ENCODE measurements at places on chromosomes 5 and 9.

GRCh38 chr9:105194234-105194633 is 50.2 kb upstream of the SLC44A1 start:
- DNase-seq = no peak

DNA sequence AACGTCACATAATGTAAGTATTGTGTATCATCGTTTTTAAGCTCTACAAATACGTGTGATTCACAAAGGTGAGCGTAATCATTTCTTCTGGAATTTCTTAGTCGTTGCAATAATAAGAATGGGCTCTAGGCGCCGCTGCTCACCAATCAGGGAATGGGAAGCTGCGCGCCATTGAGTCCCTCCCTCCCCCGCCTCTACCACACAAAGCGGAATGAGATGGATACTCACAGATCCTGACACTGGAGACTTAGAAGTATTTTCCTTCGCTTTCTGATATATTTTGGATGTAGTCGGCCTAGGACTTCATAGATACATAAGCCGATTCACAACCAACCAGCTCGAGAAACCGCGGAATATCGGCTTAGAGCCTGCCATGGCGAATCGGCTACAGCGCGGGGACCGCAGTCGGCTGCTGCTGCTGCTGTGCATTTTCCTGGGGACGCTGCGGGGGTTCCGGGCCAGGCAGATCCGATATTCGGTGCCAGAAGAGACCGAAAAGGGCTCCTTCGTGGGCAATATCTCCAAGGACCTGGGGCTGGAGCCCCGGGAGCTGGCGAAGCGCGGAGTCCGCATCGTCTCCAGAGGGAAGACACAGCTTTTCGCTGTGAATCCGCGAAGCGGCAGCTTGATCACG is at the start of gene PCDHGA11:
Gene PCDHGA11, plus strand, starts transcription at position 197 of the 634 bp plus-strand sequence. Its CDS starts 177 bp downstream, at position 374.
- DNase-seq = no peak

- no peak for DNase-seq
These were observed 79.2 kb downstream of the RGS3 start for GRCh38 chr9:113542741-113543140.

GRCh38 chr9:108994695-108995094 is 18.6 kb downstream of the CTNNAL1 start:
- no peak for DNase-seq

- no peak for DNase-seq
These were observed 2.2 kb upstream of the RGS3 start for GRCh38 chr9:113461285-113461684.

DNA sequence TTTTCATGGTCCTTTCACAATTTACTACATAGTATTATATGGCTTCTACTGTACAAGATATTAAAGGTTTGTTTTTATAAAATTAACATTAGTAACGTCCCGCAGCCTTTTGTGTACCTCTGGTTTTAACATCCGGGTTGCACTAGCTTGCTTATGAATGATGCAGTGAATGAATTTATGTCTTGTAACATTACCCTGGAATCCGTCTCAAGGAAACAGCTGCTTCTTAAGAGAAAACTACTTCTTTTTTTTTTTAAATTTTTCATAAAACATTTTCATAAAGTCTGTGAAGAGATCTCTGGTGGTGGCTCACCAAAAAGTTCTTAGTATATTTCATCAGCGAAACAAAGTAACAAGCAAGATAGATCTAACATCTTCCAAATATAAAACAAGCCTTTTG is 23.6 kb downstream of the MARCHF3 start:
- no peak for DNase-seq

DNA sequence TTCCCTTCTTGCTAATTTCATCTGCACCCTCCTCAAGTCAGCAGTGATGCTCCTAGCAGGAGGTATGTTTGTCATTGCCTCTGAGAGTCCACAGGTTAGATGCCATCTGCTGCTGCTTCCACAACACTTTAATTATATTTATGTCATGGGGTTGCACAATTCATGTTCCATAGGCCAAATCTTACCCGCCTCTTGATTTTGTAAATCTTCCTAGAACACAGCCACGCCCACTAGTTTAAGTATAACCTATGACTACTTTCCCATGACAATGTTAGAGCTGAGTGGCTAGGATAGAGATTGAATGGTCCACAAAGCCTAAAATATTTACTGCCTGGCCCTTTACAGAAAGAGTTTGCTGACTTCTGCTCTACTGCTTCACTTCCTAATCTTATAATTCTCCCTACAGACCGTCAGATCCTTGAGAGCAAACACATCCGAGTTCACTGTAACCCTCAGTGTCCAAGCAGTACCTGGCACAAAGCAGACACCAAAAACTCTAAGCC is 21.1 kb downstream of the LIFR start:
- no peak for DNase-seq

GRCh38 chr9:23587433-23587832 is 238.6 kb downstream of the ELAVL2 start:
- DNase-seq = no peak

Measured in suprapubic skin (tissue), 4 donors.